ENCODE measurements at places on chromosomes 7 and 10.

GRCh38 chr10:132575320-132576201 is 38.0 kb downstream of the INPP5A start:
- DNase-seq, result no peak

GRCh38 chr10:118369641-118370205 is 27.6 kb upstream of the FAM204A start:
- no peak for DNase-seq

DNA sequence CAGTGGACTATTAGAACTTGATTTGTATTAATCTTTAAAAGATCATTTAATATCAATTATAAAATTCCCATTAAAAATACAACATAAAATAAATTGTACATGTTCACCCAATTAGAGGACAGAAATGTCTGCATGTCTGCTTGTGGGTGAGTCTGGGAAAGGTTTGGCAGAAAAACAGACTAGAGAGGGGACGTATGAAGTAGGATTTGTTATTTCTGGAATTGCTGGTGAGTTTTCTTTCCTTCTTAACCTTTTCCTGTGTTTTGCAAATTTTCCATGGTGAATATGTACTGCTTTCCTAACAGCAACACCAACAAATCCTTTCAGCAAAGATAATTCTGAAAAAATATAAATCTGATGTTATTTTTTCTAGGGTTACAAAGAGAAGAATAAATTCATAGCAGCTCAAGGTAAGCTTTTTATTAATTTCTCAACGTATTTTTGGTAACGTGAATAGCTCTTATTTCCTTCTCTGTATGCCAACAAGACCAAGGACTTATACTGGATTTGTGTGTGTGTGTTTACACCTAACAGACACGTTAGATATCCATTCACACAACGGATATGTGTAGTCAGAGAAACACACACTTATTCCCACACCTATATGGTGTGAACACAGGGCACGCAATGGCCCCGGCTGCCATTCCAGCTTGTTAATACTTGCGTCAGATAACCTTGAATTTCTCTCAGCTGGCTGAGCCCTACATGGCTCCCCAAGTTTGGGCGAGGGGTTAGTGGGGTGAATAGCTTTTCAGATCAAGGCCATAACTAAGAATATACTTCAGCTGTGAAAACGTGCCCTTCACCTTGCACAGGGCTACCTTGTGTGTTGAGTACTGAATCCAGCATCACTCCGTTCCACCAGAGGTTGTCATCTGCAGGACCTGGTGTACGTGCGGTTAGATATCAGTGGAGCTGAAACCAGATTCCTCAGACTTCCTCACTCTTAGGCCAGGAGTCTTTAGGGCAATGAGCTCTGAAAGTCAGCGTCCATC is 64.6 kb downstream of the MKI67 start:
- no peak for DNase-seq

GRCh38 chr10:69906425-69906824 is 104.7 kb downstream of the COL13A1 start:
- DNase-seq, result no peak

DNA sequence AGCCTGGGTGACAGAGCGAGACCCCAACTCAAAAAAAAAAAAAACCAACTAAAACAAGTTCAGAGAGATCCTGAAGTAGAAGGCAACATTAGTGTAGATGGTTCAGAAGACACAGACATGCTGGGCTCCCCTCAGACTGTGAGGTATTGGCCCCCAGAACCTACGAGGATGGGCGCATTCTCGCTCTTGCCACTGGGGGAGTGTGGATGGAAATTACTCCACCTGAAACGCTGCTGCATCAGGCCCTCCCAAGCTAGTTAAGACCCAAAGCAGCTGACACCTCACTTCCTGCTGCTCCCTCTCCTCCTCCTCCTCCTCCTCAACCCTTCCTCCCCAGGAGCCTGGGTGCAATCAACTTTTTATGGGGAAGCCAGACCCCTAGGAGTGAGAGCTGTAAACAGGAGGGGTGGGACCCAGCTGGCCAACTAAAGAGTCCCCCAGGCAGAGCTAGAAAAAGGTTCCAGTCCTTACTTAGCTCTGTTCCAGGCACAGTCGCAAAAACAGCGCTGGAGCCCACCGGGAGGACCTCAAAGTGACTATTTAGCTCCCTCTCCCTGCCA is 7.4 kb downstream of the SH3PXD2A start:
- DNase-seq, result no peak

GRCh38 chr7:31775556-31775955 is 88.5 kb downstream of the PPP1R17 start:
- DNase-seq, result no peak

DNA sequence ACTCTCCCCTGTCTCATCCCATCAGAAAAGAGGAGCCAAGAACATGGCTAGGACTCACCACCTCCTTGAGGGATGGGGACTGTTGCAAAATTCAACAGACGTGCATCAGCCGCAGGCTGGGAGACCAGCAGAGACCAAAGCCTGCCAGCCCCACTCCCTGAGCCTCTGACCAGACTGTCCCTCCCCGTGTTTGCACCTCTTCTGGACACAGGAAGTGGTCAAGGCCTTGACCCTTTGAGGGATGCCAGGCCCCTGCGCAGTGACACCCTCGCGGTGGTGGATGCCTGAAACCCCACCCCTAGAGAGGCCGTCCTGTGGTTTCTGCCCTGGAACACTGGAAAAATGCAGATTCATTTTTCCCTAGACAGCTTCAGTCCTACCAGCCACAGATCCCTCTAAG is 128.4 kb upstream of the TCF7L2 start:
- no peak for DNase-seq

- DNase-seq, result no peak
Measured at GRCh38 chr10:72542396-72542815, 83.5 kb downstream of the MICU1 start.

DNA sequence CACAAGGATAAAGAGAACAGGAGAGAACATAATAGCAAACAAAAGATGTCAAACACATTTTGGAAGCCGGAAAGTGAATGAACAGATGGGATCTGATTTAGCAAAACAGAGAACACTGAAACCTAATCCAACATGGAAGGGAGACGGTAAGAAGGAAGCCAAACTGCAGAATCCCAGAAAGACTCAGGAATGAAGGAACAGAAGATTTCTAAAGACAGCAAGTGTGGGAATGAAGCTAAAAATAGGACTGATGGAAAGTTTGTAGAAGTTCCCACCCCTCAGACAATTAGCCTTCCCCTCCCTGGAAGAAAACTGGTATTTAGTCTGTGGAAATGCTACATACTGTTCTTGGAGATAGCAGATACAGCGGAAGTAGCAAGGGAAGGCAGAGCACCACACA is 40.8 kb downstream of the SLC16A12 start:
- no peak for DNase-seq

- DNase-seq, result no peak
Measured at GRCh38 chr10:3136763-3137611, 35.6 kb downstream of the PITRM1 start.

DNA sequence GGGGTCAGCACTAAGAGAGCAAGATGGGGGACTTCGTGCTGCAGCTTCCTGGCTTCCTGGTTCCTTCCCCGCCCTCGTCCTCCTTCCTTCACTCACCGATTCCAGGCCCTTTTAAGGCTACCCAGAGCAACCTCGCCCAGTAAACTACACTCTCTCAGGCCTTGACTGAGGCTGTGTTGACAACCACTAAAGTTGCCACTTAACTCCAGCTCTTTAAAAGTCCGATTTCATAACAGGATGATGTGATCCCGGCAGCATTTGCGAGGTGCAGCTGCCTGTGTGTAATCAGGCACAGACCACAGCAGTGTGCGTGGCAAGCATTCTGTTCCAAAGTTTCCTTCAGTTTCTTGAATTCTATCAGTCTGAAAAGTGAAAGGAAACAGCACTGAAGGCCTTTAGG is 110.6 kb downstream of the RAB11FIP2 start:
- DNase-seq, result no peak

GRCh38 chr10:89861584-89862301 is 160.4 kb downstream of the KIF20B start:
- no peak for DNase-seq

GRCh38 chr7:39985398-39985918 is 35.4 kb downstream of the CDK13 start:
- no peak for DNase-seq

DNA sequence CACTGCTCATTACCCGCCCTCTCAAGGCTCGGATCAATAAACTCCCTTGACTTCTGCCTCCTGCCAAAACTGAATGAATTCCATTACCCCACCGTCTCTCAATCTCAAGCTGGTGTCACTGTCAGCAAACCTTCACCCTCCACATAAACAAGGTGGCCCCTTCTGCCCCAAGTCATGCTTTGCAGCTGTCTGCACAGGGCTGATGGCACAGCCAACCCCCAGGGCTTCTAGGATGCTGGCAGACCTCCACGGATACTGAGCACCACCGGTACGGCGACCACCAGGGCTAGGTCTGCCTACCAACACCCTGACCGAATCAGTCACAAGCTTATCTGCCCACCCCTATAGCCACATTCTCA is 46.1 kb downstream of the PARD3 start:
- no peak for DNase-seq

DNA sequence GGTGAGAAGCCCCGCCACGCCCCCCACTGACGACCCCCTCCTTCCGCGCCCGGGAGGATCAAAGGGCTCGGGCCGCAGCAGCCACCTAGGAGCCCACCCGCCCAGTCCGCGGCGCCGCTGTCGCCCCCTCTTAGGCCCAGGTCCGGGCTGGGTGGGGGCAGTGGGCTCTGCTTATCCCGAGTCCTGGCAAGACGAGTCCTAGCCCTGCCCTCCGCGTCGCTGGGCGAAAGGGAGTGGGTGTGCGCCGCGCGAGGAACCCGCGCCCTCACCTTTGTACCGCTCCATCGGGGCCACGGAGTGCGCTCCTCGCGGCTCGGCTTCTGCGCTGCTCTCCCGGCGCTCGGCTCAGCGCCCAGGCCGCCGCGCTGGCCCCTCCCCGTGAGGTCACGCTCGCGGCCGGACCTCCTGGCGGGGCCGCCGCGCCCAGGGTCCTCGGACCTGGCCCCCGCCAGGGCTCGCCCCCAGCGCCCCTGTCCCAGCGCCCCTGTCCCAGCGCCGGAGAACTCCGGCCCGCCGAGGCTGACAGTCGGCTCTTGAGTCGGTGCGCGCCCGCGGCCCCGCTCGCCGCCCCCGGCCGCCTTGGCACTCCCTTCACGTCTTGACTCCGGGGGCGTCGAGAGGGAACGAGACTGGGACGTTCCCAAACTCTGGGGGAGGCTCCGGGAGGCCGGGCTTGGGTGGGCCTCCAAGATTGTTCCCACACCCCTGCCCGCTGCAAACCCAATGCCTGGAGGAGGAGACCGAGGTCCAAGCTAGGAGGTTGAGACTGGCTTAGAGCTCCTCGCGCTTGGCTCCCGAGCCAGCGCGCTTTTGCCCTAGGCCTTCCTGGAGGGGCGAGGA is at the start of gene AFAP1L2:
Gene AFAP1L2, minus strand, starts transcription at position 332 of the 840 bp plus-strand sequence. Its CDS starts 47 bp downstream, at position 285.
- DNase-seq, result no peak

Measured in pulmonary artery endothelial cell (primary cell).